ENCODE measurements at places on chromosomes 1 and 21. TPM values are rescaled to one million over a fixed set of nuclear protein-coding genes. Genes with fewer than 3 reads are reported as not detected.

DNA sequence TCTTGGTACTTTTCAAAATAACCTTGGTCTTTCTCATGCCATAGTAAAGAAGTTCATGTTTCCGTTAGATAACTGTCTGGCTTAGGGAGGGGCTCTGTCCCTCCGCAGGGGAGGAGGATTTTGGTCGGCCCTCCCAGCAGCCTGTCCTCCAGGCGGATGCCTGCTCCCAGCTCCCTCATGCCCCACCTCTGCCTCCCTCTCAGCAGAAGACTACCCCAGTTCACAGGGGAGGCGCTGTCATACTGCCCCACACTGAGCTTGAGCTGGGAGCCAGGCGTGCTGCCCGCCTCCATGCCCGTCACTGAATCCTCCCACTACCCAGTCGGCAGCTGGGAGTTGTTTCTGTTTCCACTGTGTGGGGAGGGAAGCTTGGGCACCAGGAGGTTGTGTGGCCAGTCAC is 127.3 kb downstream of the CAMTA1 start:
- DNase-seq, result no peak
- peaks cover 62% of the 10 kb centered on the region for H3K4me1 ChIP-seq
- no peak overlapping the region for H3K4me3 ChIP-seq

- no peak for DNase-seq
- H3K27me3 ChIP-seq, result no peaks in the 10 kb centered on the region
- no peak overlapping the region for H3K27ac ChIP-seq
Measured at GRCh38 chr1:15866721-15867201, 19.3 kb downstream of the SPEN start.

DNA sequence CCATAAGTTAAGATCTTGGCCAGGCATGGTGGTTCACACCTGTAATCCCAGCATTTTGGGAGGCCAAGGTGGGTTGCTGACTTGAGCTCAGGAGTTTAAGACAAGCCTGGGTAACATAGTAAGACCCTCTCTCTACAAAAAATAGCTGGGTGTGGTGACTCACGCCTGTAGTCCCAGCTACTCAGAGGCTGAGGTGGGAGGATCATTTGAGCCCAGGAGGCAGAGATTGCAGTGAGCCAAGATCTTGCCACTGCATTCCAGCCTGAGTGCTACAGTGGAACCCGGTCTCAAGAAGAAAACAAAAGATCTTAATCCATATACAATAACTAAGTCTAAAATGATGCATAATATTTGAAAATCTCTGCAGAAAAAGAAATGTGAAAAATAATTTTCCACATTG is 165.5 kb upstream of the NR5A2 start:
- H3K27ac ChIP-seq, result no peak overlapping the region
- H3K27me3 ChIP-seq, result no peaks in the 10 kb centered on the region
- DNase-seq, result no peak
- no peaks in the 10 kb centered on the region for H3K36me3 ChIP-seq
- no peak overlapping the region for H3K4me3 ChIP-seq

B3GALT6 gene
- 43.2 TPM for total RNA-seq

DNA sequence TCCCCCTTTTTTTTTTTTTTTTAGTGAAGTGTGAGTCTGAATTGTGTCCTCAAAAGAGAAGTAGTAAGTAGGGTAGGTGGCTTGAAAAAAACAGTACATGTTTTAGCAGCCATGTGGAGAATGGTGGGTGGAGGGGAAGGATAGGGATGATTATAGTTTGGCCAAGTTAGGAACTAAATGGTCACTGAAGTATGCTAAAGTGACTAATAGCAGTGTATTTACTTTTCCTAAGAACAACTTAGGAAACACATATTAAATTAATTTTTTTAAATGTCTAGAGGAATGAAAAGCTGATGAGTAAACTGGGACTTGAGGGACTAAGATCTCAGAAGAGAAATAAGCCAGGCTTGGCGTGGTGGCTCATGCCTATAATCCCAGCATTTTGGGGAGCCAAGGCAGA is 55.5 kb downstream of the PLA2G4A start:
- H3K27me3 ChIP-seq, result no peaks in the 10 kb centered on the region
- H3K36me3 ChIP-seq, result no peaks in the 10 kb centered on the region
- no peaks in the 10 kb centered on the region for H3K4me1 ChIP-seq
- no peak overlapping the region for H3K27ac ChIP-seq
- DNase-seq, result no peak

DNA sequence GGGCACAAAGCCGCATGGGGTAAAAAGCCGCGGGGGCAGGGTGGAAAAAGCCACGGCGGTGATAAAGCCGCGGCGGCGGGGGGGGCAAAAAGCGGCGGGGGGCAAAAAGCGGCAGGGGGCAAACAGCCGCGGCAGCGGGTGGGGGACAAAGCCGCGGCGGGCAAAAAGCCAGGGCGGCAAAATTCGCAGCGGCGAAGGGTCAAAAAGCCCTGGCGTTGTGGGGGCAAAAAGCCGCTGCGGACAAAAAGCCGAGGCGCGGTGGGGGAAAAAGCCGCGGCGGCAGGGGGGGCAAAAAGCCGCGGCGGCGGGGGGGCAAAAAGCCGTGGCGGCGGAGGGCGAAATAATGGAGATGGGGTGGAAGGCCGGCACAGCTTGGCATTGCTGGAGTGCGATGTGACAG is 3902.9 kb downstream of the SRGAP2C start:
- no peak overlapping the region for H3K4me3 ChIP-seq
- H3K4me1 ChIP-seq, result no peaks in the 10 kb centered on the region
- peaks cover 8% of the 10 kb centered on the region for H3K36me3 ChIP-seq
- H3K27ac ChIP-seq, result no peak overlapping the region

GRCh38 chr1:222404710-222405109 is 143.2 kb downstream of the HHIPL2 start:
- no peaks in the 10 kb centered on the region for H3K36me3 ChIP-seq
- no peak for DNase-seq
- H3K4me1 ChIP-seq, result no peaks in the 10 kb centered on the region
- H3K4me3 ChIP-seq, result no peak overlapping the region
- H3K27ac ChIP-seq, result no peak overlapping the region

VWA5B1 gene
- total RNA-seq, result not detected

Measured in endothelial cell (in vitro differentiated cells).